ENCODE measurements at places on chromosomes 13 and 19. TPM values are rescaled to one million over a fixed set of nuclear protein-coding genes. Genes with fewer than 3 reads are reported as not detected.

DNA sequence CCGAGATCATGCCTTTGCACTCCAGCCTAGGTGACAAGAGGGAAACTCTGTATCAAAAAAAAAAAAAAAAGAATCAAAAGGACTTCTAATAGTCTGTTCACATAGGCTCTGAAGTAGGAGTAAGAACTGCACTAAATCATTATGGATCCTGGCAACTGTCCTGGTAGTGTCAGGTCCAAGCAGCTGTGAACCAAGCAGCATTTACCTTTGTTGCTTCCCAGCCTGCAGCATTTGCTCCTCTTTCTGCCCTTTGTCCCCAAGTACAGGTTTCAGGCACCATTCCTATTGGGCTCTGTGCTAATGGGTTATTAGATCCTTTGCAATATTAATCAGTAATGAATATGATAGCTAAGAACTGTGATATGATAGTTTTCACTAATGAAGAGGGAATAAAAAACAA is 77.4 kb upstream of the NBEA start:
- no peak for DNase-seq

ZNF556 gene
- polyA plus RNA-seq, result 0.09 TPM

- no peak for DNase-seq
Measured at GRCh38 chr13:49395878-49396380, 47.9 kb downstream of the CAB39L start.

- DNase-seq, result no peak
Measured at GRCh38 chr13:25489238-25489637, 117.5 kb downstream of the ATP8A2 start.

DNA sequence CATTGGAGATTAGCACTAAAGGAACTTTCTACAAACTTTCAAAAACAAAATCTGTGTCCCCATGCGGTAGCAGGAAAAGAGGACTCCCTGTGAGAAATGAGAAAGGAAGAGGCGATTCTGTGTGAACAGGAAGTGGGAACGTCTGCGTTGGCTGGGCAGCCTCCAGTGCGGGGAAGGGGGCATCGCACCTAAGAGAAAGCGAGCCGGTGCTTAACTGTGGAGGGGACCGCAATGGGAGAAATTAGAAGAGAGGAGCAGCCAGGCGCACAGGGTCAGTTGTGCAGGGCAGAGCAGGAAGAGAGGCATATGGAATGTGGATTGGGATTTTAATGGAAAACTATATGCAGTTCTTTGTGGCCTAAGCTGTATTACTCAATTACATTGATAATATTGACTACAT is 77.4 kb upstream of the DOCK9 start:
- DNase-seq, result no peak

RGL3 gene
- polyA plus RNA-seq, result 50.5 TPM

GRCh38 chr13:76527041-76527440 is 359.2 kb downstream of the KCTD12 start:
- no peak for DNase-seq

DNA sequence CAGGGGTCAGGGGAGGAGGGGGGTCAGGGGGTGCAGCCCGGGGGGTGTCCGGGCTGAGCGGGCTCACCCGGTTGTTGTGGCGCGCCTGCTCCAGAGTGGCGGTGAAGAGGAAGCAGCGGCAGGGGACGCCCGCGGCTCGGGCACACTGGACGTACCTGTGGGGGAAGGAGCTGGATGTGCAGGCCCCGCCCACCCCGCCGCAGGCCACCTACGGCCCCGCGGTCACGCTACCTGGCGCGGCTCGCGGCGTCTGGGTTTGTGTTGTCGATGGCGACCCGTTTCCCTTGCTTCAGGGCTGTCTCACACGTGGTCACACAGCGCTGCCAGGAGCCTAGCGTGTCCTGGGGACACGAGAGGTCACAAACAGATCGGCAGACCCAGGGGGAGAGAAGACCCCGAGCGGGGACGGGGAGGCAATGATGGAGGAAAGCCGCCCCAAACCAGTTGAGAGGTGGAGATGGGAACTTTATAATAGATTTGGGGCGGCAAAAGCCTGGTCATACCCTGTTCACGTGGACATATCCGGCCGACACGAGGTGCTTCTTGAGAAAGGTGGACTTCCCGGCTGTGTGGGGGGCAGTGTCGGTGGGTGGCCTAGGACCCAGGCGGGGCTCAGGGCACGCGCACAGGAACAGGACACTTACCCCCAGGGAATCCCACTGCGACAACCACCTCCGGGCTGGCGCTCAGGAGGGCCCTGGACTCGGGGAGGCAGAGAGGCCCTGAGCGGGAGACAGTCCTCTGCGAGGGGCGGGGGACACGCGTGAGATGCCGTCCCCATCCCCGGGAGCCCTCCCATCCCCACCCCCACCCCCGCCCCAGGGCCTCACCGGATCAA is 5.6 kb downstream of the PNKP start:
- DNase-seq, result no peak

INSL3 gene
- polyA plus RNA-seq, result not detected

LIM2 gene
- not detected for polyA plus RNA-seq

DNA sequence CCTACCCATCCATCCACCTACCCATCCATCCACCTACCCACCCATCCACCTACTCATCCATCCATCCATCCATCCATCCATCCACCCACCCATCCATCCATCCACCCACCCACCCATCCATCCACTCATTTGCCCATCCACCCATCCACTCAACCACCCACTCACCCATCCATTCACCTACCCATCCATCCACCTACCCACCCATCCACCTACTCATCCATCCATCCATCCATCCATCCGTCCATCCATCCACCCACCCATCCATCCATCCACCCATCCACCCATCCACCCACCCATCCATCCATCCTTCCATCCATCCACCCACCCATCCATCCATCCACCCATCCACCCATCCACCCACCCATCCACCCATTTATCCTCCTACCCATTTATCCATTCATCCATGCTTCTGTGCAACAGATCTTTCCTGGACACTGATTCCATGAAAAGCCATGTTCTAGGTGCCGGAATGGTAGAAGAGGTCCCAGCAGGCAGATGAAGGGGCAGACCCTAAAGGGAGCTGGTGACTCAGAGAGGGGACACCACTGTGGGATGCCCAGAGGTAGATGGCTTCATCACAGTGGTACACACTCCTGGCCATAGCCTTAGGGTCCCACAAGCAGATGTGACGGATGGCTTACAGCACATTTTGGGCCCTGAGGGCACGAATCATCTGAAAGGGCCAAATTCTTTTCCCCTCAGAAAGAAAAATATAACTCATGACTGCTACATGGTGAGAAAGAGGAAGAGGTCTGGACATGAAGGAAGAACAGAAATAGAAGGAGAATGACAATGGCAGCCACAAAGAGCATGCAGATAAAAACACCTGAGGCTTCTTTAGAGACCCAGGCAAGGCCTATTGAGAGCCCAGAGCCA is 76.0 kb downstream of the KCTD15 start:
- DNase-seq, result no peak

DNA sequence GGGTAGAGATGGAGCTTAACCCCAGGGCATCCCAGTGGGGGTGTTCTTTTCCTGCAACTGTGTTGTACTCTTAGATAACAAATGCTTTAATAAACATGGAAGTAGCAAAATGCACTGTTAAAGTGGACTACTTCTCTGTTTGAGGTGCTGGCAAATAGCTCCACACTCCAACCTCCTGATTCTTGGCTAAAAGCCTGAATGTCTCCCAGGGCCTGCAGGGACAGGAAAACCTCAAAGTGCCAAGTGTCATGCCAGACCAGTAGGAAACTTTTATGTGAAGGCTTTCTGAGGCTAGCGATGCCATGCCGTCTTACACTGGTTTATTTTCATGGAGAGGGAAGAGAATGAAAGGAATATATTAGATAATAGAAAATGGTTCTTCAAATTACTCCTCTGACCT is 6.8 kb downstream of the FREM2 start:
- no peak for DNase-seq
